ENCODE measurements at places on chromosomes 6 and 20.

DNA sequence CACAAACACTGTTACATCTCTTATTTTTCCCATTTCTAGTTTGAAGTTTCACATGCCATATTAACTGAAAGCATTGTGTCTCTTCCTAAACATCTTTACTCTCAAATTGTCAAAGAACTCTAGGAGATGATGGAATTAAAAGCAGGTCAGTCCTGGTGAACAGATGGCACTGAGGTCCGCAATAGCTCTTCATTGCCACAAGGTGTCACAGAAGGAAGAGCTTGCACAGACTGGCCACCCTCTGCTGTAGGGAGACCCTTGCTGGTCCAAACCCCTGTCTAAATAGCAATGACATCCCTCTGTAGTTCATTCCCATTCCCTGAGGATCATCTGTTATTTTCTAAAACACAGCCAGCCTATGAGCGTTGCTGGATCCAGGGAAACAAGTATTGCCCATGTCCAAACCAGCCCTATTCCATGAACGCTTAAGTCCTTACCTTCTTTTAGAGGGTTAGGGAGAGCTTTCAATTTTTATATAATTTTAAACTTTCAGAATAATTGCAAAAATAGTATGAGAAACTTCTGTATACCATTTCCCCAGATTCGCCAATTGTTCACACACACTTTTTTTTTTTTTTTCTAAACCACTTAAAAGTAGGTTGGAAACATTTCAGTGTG is 10.1 kb upstream of the HDAC2 start:
- ATAC-seq, result no peak

DNA sequence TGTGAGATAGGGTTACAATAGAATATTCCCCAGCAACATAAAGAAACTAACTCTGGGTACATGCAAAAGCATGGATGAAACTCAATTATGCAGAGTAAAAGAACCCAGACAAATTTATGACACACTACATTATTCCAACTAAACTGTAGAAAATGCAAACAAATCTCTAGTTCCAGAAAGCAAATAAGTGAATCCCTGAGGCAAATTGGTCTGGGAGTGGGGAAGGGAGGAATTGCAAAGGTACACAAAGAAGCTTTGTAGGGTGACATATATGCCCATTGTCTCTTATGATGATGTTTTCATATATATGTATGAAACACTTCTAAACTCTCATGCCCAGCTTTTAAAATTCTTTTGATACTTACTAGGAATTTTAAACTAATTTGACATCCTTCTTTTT is 266.0 kb downstream of the CDKAL1 start:
- ATAC-seq, result no peak

- ATAC-seq, result no peak
Measured at GRCh38 chr6:67541586-67541985, 1093.5 kb upstream of the ADGRB3 start.

DNA sequence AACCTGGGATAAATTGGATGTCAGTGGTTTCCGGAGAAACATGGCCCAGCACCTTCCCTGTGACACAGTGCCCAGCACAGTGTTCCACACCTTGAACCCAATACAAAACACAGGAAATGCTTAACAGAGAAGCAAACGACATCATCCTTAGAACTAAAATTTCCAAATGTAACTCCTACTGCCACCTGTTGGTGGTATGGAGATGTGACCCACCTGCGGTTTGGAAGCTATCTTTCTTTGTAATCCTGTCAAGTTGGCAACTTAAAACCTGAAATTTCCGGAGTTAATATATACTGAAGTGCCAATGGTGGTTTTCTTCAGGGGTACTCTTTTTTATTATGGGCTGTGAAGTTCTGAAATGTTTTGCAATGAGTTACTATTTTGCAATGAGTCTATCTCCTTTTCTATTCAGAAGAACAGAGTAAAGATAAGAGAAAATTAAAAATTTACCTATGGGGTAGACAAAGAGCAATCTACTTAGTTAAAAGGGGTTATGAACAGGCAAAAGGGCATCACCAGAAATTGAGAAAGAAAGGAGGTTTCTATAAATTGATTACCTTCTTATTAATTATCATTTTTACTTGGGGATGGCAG is 658.8 kb downstream of the PTPRT start:
- no peak for ATAC-seq

GRCh38 chr6:120779441-120779840 is 554.8 kb downstream of the TBC1D32 start:
- peak; percentile 16 for ATAC-seq

- no peak for ATAC-seq
Measured at GRCh38 chr6:28220257-28221133, 4.6 kb upstream of the ZSCAN9 start.

DNA sequence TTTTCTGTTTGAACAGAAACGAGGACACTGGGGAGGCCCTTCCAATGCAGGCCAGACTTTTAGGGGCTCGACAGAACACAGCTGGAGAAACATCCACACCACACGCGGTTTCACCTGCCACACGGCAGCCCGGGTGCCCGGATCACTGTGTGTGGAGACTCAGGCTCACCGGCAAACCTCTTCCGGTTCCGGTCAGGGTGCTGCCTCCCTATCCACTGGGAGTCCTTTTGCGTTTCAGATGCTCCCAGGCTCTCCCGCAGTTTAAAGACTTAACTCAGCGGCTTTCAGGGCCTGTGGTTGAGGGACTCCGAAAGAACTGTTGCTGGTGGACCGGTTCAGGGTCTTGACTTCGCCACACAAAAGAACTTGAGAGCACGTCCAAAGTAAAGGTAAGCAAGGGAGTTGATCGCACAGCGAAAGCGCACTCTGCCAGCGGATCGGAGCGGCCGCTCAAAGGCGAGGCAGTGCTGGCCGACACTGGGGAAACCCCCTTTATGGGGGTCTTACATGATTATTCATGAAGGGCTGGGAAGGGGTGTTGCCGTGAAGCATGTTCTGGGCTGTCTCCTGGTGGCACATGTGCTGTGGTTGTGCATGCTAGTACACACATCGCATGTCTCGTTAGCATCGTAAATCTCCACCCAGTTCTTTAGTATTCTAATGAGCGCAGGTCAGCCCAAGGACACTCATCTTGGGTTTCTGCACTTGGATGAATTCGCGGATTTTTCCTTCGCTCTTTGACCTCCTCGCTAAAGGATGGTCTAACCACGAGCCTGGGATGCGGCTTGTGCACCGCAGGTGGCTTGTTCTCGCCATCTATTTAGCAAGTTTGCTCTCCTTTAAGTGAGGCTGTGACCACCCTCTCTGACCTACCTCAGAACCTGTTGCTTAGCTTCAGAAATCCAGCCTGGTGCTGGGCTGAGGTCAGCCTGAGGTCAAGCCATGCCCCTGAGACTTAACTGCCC is 180.3 kb downstream of the CDH26 start:
- peak; percentile 75 for ATAC-seq

GRCh38 chr6:151690303-151690702 is 117.2 kb upstream of the ESR1 start:
- peak; percentile 20 for ATAC-seq

DNA sequence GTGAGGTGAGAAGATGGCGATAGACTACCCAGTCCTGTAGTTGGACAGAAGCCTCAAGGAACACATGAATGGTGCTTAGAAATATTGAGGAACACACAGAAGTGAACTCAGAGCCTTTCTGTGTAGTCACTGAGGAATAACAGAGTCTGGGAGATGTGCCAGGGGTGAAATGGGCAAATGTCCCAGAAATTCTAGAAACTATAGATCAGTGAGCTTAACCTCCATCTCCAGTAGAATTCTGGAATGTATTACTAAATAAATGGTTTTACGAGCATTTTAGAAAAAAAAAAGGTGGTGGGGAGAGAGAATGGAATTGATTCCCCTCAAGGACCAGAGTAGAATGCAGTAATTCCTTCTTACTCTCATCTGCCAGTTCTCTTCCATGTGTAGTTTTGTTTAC is 380.0 kb downstream of the LMBRD1 start:
- no peak for ATAC-seq

- ATAC-seq, result no peak
Measured at GRCh38 chr6:37406726-37407341, 26.2 kb upstream of the CMTR1 start.

GRCh38 chr20:3172126-3172932 is 1.0 kb downstream of the LZTS3 start:
- no peak for ATAC-seq

DNA sequence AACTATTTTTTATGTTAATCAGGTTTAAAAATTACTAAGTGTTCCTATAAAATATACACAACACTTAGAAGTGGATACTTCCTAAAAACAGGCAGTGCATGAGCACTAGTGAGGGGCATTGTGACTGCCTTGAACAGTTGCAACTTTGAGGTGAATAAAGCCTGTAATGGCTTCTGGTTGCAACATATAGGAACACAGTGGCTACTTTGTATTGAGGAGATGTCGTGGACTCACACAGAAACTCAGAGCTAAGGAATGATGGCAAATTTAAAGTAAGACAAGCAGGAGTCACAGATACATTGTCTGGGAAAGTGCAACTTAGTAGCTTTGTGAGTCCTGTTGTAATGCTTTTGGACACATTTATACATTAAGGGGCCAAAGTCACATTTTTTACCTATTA is 861 bp upstream of the HLA-A start:
- no peak for ATAC-seq

GRCh38 chr6:62298745-62299392 is 12.8 kb upstream of the KHDRBS2 start:
- no peak for ATAC-seq

GRCh38 chr6:75204217-75204958 is 1.5 kb downstream of the COL12A1 start:
- ATAC-seq, result no peak

- no peak for ATAC-seq
Measured at GRCh38 chr20:22312744-22313346, 271.5 kb downstream of the FOXA2 start.

DNA sequence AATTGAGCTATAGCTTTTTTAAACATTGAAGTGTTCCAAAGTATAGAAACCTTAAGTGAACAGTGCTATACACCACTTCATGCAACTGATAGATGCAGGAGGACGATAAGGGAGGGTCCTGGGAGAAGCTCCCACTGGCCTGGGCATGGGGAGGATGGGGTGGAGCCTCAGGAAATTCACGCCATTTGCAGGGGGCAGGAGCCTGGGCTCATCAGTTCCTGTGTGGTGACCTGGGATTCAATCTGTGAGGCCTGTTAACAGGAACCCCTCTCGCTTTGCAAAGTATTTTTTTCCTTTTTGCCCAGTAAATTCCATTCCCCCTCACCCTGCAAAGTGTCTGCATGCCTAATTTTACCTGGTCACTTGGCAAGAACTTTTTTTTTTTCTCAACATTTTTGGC is 11.0 kb upstream of the ASCC3 start:
- ATAC-seq, result no peak

GRCh38 chr6:141248021-141248799 is 884.5 kb upstream of the GJE1 start:
- ATAC-seq, result no peak

- no peak for ATAC-seq
Measured at GRCh38 chr6:160010067-160010466, 41.2 kb downstream of the IGF2R start.

DNA sequence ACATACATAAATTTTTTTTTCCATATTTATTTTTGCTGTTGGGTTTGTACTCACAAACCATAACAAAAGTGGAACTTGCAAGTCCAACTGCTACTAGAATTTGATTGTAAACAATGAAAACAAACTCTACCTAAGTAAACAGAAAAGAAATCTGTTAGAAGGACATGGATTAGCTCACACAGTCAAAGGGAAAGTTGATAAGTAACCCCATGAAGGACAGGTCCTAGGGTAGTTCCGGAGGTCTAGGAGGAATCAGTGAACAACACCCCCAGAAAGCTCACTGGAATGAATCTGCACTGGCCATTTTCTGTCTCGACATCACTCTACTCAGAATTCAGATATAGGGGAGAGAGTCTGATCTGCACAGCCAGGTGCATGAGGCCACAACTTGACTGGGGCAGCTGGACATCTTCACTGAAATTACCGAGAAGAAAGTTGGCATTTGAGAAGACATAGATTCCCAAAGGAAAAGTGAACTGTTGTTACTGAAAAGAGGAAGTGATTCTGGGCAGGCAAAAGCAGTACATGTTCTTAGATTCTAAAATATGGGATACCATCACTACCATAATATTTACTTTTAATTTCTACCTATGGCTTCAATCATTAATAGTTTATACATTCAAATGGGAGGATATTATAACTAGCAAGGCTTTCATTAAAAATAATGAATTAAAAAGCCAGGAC is 76.4 kb downstream of the HMGN3 start:
- ATAC-seq, result no peak

DNA sequence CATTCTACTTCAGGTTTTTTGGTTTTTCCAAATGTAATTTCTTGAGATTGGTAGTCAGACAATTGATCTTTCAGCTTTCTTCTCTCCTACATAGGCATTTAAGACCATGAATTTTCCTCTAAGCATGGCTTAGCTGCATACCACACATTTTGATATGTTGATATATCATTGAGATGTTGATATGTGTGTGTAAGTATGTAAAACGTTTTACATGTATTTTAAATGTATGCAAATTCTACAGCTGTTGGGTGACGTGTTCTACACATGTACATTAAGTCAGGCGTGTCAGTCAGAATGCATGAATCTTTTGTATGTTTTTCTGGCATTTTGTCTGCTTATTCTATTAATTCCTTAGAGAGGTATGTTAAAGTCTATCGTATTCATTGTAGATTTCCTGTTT is 228.2 kb downstream of the CDH26 start:
- no peak for ATAC-seq

DNA sequence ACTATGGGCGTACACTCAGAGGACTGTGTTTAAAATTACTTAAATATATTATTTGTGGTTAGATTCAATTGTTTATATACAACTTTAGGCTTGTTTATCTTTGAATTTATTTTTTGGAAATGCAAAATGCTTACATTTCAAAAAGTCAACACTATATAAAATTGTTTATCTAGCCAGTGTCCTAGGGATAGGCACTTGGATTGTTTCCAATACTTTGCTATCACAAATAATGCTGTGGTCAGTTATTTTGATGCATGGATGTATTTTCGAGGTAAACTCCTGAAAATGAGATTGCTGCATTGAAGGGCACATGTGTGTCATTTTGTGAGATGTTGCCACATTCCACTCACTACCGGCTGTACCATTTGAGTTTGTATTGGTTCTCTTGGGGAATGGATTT is 213.9 kb downstream of the SLC24A3 start:
- ATAC-seq, result no peak

DNA sequence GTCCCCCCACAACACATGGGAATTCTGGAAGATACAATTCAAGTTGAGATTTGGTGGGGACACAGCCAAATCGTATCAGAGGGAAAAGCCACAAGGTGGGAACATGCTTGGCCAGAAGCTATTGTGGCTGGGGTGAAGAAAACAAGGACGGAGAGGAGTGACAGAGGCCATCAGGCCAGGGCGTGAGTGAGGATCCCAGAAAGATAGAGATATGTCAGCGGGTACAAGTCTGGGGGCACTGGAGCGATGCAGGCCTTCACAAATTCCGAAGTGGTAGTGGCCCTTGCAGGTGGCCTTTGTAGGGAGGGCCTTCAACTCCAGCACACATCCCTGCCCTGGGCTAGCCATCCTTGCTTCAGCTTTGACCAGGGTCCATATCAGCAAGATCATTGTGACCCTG is 159.1 kb downstream of the BCAS1 start:
- ATAC-seq, result no peak

- no peak for ATAC-seq
Measured at GRCh38 chr6:135243871-135244796, 63.0 kb downstream of the MYB start.
